ENCODE measurements at places on chromosomes 16 and 17. TPM values are rescaled to one million over a fixed set of nuclear protein-coding genes. Genes with fewer than 3 reads are reported as not detected.

The GAS2L2 gene
- polyA plus RNA-seq, result 0.15 TPM

The C17orf50 gene
- 0.12 TPM for polyA plus RNA-seq

The SPATA32 gene
- polyA plus RNA-seq, result 0.09 TPM

The PLLP gene
- polyA plus RNA-seq, result 1.9 TPM

The PRR15L gene
- polyA plus RNA-seq, result 0.88 TPM

The HSD11B2 gene
- polyA plus RNA-seq, result 1.6 TPM

The CRYM gene
- polyA plus RNA-seq, result 0.98 TPM

The CA4 gene
- polyA plus RNA-seq, result 0.11 TPM

The NSRP1 gene
- polyA plus RNA-seq, result 39.6 TPM

The RAB11FIP4 gene
- polyA plus RNA-seq, result 1.3 TPM

The C17orf78 gene
- polyA plus RNA-seq, result not detected

The MYO15A gene
- 0.07 TPM for polyA plus RNA-seq

The SOX9 gene
- polyA plus RNA-seq, result 9.6 TPM

The CPHXL2 gene
- not detected for polyA plus RNA-seq

The SLFN11 gene
- polyA plus RNA-seq, result 6.9 TPM

The KLHL10 gene
- 0.12 TPM for polyA plus RNA-seq

The DRC3 gene
- 2.2 TPM for polyA plus RNA-seq

The SHBG gene
- polyA plus RNA-seq, result 0.63 TPM

The CMTM1 gene
- 2.1 TPM for polyA plus RNA-seq

The NT5C3B gene
- 118 TPM for polyA plus RNA-seq

The STAT3 gene
- polyA plus RNA-seq, result 97.8 TPM

The CCDC182 gene
- not detected for polyA plus RNA-seq

The KRTAP4-6 gene
- polyA plus RNA-seq, result not detected

The CFAP20 gene
- polyA plus RNA-seq, result 45.3 TPM

The BICDL2 gene
- polyA plus RNA-seq, result not detected

The ENO3 gene
- 109 TPM for polyA plus RNA-seq

The E4F1 gene
- 24.4 TPM for polyA plus RNA-seq

The KRT33B gene
- 0.05 TPM for polyA plus RNA-seq

The ACSM5 gene
- not detected for polyA plus RNA-seq

The CD300E gene
- polyA plus RNA-seq, result not detected

The OMG gene
- not detected for polyA plus RNA-seq

The ARHGDIG gene
- polyA plus RNA-seq, result 1.4 TPM

The OR3A3 gene
- polyA plus RNA-seq, result not detected

The ACSM3 gene
- 3.1 TPM for polyA plus RNA-seq

The CCL4L2 gene
- polyA plus RNA-seq, result not detected

The DOC2B gene
- polyA plus RNA-seq, result 0.27 TPM

The ALDOC gene
- 1.9 TPM for polyA plus RNA-seq

The LRRC75A gene
- 0.54 TPM for polyA plus RNA-seq

The EFCAB13 gene
- 4.2 TPM for polyA plus RNA-seq

The NPIPA3 gene
- polyA plus RNA-seq, result 0.94 TPM

The CHP2 gene
- polyA plus RNA-seq, result not detected

The KRTAP4-3 gene
- not detected for polyA plus RNA-seq

The TMEM238L gene
- not detected for polyA plus RNA-seq

The QRICH2 gene
- polyA plus RNA-seq, result 1.0 TPM

The MT4 gene
- not detected for polyA plus RNA-seq

The MPP3 gene
- polyA plus RNA-seq, result 25.3 TPM

The PERCC1 gene
- polyA plus RNA-seq, result not detected

The RASL10B gene
- polyA plus RNA-seq, result 0.10 TPM

The MRPS7 gene
- 164 TPM for polyA plus RNA-seq

Data from A549 (cell line).